ENCODE measurements at places on chromosomes 12 and 14.

GRCh38 chr12:109773384-109774011 lies 59.7 kb downstream of the TRPV4 start:
- DNase-seq: no peak

GRCh38 chr14:96268431-96269358 lies 12.7 kb downstream of the BDKRB1 start:
- DNase-seq: peak; percentile 62

DNA sequence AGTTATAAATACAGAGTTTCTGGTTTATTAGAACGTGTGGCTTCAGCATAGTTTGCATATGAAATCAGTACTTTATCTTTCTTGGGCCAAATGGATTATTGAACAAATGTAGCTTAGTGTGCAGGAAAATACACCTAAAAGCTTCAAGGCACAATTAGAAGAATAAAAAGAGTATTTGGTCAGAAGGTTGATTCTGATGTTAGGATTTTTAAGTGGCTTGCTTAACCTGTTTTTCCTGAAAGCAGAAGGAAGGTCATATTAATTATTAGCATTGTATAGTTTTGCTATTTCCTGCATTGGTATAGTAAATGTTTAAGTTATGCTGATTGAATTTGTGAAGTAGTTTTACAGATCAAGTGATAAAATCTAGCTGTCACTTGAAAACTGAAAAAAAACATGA lies 31.0 kb upstream of the GNS start:
- DNase-seq: no peak

DNA sequence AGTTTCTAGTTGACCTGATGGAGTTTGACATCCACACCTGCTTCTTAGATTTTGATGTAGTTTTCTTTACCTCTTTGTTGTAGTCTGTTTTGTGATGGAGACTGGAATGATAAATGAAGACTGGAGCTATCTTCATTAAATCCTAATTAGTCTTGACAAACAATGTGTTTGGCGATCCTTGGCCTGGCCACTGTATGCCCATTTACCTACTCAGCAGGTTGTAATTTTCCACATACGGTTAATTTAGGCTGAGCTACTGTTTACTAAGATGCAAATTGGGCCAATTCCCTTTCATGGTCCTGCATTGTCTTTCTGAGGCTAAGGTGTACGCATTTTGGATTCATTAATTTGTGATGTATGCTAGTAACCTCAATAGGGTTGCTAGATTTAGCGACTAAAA lies at the start of gene TAS2R7:
TSS of gene TAS2R7 (minus strand) at position 41 of the 400 bp plus-strand sequence. CDS start 57 bp downstream, outside the sequence.
- DNase-seq: no peak

- DNase-seq: no peak
Measured at GRCh38 chr12:27273114-27273513, 29.0 kb downstream of the STK38L start.

DNA sequence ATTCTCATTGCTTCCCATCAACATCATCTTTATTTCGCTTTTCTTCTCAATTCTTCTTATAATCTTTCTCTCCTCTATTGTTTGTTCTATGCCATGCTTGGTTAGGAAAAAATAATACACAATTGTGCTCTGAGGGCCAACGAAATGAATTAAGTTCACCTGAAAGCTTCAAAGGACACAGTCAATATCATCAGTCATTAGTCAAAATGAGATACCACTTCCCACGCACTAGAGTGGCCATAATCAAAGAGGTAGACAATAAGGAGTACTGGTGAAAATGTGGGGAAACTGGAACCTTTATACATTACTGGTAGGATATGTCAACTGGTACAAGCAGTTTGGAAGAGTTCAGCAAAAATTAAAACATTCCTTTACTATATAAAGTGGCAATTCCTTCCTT lies 91.5 kb downstream of the TMTC1 start:
- no peak for DNase-seq

DNA sequence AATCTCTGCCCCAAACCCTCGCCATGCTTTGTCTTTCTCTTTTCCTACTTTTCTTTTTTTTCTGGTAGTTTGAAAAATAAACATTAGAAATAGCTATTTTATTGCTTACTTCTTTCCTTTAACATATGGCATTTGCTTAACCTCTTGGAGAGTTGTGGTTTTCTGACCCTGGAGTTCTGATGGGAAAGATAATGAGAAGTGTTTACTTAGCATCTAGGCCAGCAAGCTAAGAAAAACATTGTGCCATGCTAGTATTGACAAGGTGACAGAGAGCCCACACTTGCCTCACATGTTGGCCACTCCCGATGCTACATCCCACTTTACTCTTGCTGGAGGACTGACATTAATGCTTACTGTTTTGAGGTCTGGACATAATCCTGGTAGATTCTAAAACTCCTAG lies 886.2 kb downstream of the DIO2 start:
- DNase-seq: no peak

DNA sequence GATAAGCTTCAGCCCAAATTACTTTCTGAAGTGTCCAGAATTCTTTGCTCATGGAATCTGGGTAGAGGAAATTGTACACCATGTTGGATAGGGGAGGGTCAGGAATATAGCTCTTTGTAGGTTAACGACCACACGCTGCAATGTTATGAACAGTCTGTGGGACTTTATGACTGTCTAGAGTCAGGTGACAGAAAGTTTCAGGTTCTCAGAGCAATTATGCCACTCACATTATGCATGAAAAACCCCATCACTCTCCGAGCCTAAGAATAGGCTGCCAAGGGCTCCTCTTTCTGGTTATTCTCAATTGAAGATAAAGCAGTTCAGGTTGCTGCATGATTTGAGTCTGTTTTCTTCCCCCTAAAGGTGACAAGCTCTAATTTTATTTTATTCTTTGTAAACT lies 430.9 kb downstream of the ATP23 start:
- no peak for DNase-seq

DNA sequence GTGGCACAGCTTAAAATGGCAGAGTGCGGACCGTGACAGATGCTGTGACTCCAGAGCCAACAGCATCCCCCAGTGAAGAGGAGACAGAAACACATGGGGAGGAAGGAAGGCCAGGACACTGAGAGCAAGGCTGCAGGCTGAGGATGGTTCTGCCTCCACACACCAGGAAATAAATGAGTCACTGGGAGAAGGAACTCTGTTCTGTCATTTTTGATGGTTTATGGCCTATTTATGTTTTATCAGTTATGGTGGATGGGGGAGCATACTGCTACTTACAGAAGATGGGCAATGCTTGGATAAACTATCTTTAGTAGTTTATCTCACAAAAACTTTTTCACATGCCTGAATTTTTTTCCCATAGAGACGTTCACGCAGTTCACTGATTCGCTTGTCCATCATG lies 33.8 kb downstream of the ZFYVE21 start:
- DNase-seq: no peak

DNA sequence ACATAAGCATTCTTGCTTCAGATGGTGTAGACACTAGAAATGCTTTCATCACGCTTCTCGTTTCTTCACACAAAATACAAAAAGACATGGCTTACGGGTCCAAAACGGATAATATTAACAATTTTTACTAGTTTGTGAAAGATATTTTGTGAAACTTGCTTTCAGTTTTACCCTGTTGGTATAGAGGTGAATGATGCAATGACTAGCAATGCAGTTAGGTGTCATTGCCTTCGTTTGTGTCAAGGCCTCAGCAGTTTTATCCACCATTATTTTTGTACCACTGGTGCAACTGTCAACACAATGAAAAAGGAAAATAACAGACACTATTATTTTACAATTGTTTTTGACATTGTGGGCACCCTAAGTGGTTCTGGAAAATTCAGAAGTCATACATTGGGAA lies 323.0 kb downstream of the FLRT2 start:
- DNase-seq: no peak

All from ELF-1 (cell line).